ENCODE measurements at places on chromosomes 12 and 14.

DNA sequence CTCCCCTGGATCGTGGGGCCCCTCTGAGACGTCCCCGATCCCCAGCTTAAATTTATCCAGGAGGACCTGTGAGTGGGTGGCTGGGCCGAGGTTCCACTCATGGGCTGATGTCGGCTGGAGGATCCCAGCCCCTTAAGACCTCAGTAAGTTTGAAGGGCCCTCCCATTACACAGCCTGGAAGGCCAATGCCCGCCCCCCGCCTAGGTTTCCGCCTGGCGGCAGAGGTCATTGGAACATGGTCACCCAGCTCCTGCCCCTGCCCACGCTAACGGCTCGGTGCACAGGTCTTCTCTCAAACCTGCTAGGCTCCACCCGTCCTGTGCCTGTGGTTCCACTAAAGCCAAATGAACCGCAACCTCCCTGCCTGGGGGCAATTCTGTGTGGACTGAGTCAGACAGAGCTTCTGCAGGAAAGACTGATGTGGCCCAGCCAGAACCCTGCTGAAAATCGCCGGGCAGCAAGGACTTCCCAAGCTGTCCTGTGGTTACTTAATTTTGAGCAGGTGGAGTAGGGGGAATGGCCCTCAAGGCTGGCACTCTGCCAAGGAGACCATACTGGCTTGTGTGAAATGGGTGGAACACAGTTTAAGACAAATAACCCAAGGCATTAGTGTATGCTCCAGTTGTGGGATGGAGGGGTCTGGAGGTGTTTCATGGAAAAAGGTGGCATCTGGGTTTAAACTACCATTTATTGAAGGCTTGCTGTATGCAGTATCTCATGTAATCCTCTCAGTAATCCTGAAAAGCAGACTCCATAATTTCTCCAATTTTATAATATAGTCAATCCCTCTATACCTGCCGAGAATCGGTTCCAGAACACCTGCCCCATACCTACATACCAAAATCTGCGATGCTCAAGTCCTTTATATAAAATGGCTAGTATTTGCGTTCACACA is 903 bp upstream of the NT5DC3 start:
- peak; percentile 79 for DNase-seq

- no peak for DNase-seq
These were observed 7.3 kb downstream of the STXBP6 start for GRCh38 chr14:25042362-25043299.

GRCh38 chr12:3797531-3798048 is 44.7 kb upstream of the CRACR2A start:
- DNase-seq, result no peak

DNA sequence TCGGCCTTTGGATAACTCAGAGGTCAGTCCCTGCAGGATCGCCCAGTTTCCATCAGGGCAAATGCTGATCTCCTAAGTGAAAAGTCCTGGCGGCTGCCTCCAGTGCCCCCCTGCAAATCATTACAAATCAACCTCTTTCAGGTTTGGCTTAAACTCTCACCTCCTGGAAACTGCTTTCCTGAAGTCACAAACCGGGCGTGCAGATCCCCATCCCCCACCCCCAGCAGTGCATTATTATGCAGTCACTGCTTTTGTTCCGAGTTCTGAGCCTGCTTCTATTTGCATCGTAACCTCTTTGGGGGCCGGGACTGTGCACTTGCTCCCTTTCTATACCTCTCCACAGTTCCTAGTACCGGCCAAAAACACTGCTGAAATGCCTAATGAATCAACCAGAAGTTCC is at the start of gene USP44:
Gene USP44 (minus strand): TSS at position 172 of the 400 bp plus-strand sequence. CDS start 17,220 bp downstream, outside the sequence.
- DNase-seq, result no peak
